ENCODE measurements at places on chromosomes 5 and 9.

- no peak for DNase-seq
These were observed 285.6 kb downstream of the ARHGAP26 start for GRCh38 chr5:143055596-143056338.

GRCh38 chr5:147508711-147509040 is 1.2 kb downstream of the DPYSL3 start:
- no peak for DNase-seq

DNA sequence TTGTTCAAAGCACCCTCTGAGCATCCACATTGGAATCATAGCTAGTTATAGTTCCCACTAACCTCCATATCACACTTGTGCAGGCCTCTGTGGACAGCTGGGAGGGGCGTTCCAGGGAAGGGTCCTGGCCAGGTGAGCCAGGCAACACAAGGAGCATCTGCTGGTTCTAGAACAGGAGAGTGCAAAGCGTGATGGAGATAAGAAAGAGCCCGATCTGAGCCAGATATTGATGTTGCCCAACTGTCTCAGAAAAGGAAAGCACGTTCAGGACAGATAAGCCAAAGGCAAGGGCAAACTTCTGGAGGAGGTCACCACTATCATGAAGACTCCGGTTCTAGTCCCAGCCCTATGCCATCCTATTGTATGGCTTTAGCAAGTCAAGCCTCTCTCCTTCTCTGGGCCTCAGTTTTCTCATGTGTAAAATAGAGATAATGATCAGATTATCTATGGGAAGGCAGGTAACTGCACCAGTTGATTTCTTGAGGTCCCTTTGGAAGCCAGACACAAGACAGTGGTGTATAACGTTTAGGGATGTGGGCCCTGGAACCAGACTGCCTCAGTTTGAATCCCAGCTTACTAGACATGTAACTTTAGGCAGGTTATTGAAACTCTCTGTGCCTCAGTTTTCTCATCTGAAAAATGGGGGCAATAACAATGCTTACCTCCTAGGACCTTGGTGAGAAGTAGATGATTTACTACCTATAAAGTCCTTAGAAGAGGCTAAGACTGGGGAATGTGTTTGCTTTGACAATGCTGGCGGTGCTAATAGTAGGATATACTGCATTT is 19.8 kb downstream of the GABBR2 start:
- DNase-seq = no peak

GRCh38 chr9:128161215-128161902 is 1.3 kb downstream of the BBLN start:
- no peak for DNase-seq

GRCh38 chr5:6611334-6612256 is 21.2 kb downstream of the NSUN2 start:
- no peak for DNase-seq
